Uterine smooth muscle cell (primary cell): ENCODE measurements at places on chromosomes 1 and 21. TPM values are rescaled to one million over a fixed set of nuclear protein-coding genes. Genes with fewer than 3 reads are reported as not detected.

Gene CLCNKA
- total RNA-seq = not detected in 2 replicates

Gene SLC1A7
- total RNA-seq = 0.12 TPM in 1 of 2 replicates, not detected in the other

Gene FCGR1A
- total RNA-seq = not detected in 2 replicates

Gene MRPL24
- 49.0 and 50.9 TPM in 2 replicates for total RNA-seq

Gene AUNIP
- total RNA-seq = 1.7 and 5.6 TPM in 2 replicates

Gene FAM151A
- not detected in 2 replicates for total RNA-seq

Gene CATSPERE
- total RNA-seq = 0.33 and 1.9 TPM in 2 replicates

Gene CCDC185
- total RNA-seq = not detected in 2 replicates

Gene POU3F1
- not detected in 2 replicates for total RNA-seq

Gene ILDR2
- total RNA-seq = 0.11 TPM in 1 of 2 replicates, not detected in the other

Gene SNX7
- total RNA-seq = 35.2 and 48.1 TPM in 2 replicates

Gene PDE9A
- total RNA-seq = 1.9 and 2.1 TPM in 2 replicates

Gene SELENBP1
- 22.2 and 25.0 TPM in 2 replicates for total RNA-seq

Gene HSPA6
- 1.9 and 4.6 TPM in 2 replicates for total RNA-seq

Gene MRPS6
- 20.0 and 40.6 TPM in 2 replicates for total RNA-seq

Gene SLC6A17
- total RNA-seq = 1.7 and 2.4 TPM in 2 replicates

Gene SLC45A3
- total RNA-seq = 1.9 and 2.0 TPM in 2 replicates

Gene KRTAP11-1
- total RNA-seq = not detected in 2 replicates

Gene TCP10L
- total RNA-seq = under 0.01 and 0.11 TPM in 2 replicates

Gene VWA1
- total RNA-seq = 3.2 and 5.1 TPM in 2 replicates

Gene LCE1C
- not detected in 2 replicates for total RNA-seq

Gene CD1E
- total RNA-seq = not detected in 2 replicates

Gene DMRTB1
- not detected in 2 replicates for total RNA-seq

Gene SH2D5
- 23.7 and 29.5 TPM in 2 replicates for total RNA-seq

Gene RNU1-2
- total RNA-seq = under 0.01 and 2,224 TPM in 2 replicates

Gene ETNK2
- total RNA-seq = 7.9 and 10.0 TPM in 2 replicates

Gene RIIAD1
- total RNA-seq = not detected in 2 replicates

Gene TFF3
- total RNA-seq = not detected in 2 replicates

Gene LYSMD1
- total RNA-seq = 5.6 and 6.7 TPM in 2 replicates

Gene IL19
- not detected in 2 replicates for total RNA-seq

Gene NIBAN1
- total RNA-seq = 83.9 and 148 TPM in 2 replicates

Gene ACTN2
- total RNA-seq = under 0.01 and 0.66 TPM in 2 replicates

Gene KIRREL1
- total RNA-seq = 73.8 and 134 TPM in 2 replicates

Gene LCE1D
- total RNA-seq = not detected in 2 replicates

Gene CR1L
- total RNA-seq = not detected in 2 replicates

Gene CNTN2
- 0.12 TPM in 1 of 2 replicates, not detected in the other for total RNA-seq

Gene SYT14
- 3.3 and 4.4 TPM in 2 replicates for total RNA-seq

Gene SLC16A1
- total RNA-seq = 111 and 149 TPM in 2 replicates

Gene FGR
- not detected in 2 replicates for total RNA-seq

Gene PTGER3
- total RNA-seq = 3.0 and 15.6 TPM in 2 replicates

Gene OR6K3
- total RNA-seq = 0.12 TPM in 1 of 2 replicates, not detected in the other

Gene CD101
- total RNA-seq = under 0.01 TPM in 2 replicates

Gene GSTM5
- 1.00 and 1.5 TPM in 2 replicates for total RNA-seq
